ENCODE measurements at places on chromosomes 16 and 17. TPM values are rescaled to one million over a fixed set of nuclear protein-coding genes. Genes with fewer than 3 reads are reported as not detected.

SHCBP1 gene
- 14.5 TPM for total RNA-seq

TBC1D3C gene
- total RNA-seq, result 1.3 TPM

MILR1 gene
- total RNA-seq, result 1.2 TPM

SLC12A4 gene
- 43.4 TPM for total RNA-seq

KRTAP4-4 gene
- total RNA-seq, result not detected

KCNJ18 gene
- total RNA-seq, result not detected

WNK4 gene
- total RNA-seq, result 1.0 TPM

KRT33B gene
- total RNA-seq, result not detected

CDH3 gene
- total RNA-seq, result 88.1 TPM

NSMCE1 gene
- total RNA-seq, result 22.3 TPM

IKZF3 gene
- 0.18 TPM for total RNA-seq

RHBDL3 gene
- 1.4 TPM for total RNA-seq

PPY gene
- not detected for total RNA-seq

PCGF2 gene
- total RNA-seq, result 101 TPM

IL34 gene
- 3.2 TPM for total RNA-seq

METRNL gene
- 12.8 TPM for total RNA-seq

CES3 gene
- total RNA-seq, result 2.7 TPM

KRT32 gene
- total RNA-seq, result not detected

GINS2 gene
- total RNA-seq, result 32.9 TPM

XAF1 gene
- total RNA-seq, result 0.16 TPM

CA10 gene
- total RNA-seq, result 0.22 TPM

CA5A gene
- total RNA-seq, result not detected

AATK gene
- total RNA-seq, result 4.3 TPM

PIGS gene
- total RNA-seq, result 29.7 TPM

SLC6A4 gene
- total RNA-seq, result 0.38 TPM

TBC1D3G gene
- total RNA-seq, result not detected

TP53TG3F gene
- total RNA-seq, result not detected

KRT36 gene
- not detected for total RNA-seq

C16orf95 gene
- total RNA-seq, result 6.3 TPM

GNG13 gene
- total RNA-seq, result not detected

CHST5 gene
- not detected for total RNA-seq

MYADML2 gene
- total RNA-seq, result not detected

KRT13 gene
- not detected for total RNA-seq

TBC1D3 gene
- total RNA-seq, result not detected

MMP25 gene
- total RNA-seq, result 5.9 TPM

XPO6 gene
- 95.2 TPM for total RNA-seq

SKAP1 gene
- total RNA-seq, result not detected

CD300LB gene
- total RNA-seq, result not detected

PEX12 gene
- total RNA-seq, result 4.2 TPM

C17orf50 gene
- not detected for total RNA-seq

JMJD6 gene
- total RNA-seq, result 79.4 TPM

All from endodermal cell (in vitro differentiated cells).